ENCODE measurements at places on chromosomes 7 and 10.
A peak's percentile ranks its signal among the peaks of the same experiment; 100 is the strongest.

- peak; percentile 72 for DNase-seq
These were observed 8.7 kb downstream of the ECD start for GRCh38 chr10:73159038-73159648.

GRCh38 chr10:22630234-22631174 is 83.9 kb downstream of the PIP4K2A start:
- peak; percentile 83 for DNase-seq

GRCh38 chr10:62244785-62245467 is 23.7 kb downstream of the RTKN2 start:
- DNase-seq = peak; percentile 84

GRCh38 chr7:120733143-120733542 is 124.8 kb downstream of the TSPAN12 start:
- DNase-seq = no peak

DNA sequence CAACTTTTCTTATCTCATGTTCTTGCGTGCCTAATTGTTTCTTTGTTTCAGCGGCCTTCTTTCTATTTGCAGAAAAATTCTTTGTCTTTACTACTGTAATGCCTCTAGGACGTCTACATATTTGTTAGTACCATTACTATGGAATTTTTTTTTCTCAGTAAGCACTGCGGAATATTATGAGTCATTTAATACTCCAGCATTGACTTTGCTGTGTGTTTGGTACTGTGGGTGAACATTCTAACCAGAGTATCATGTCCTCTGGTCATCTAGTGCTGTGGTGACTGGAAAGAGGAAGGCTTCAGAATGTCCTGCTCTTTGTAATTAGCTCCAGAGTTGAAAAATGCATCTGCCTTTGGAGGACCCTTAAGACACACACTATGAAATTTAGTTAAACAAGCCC is 58.5 kb upstream of the FERD3L start:
- no peak for DNase-seq

DNA sequence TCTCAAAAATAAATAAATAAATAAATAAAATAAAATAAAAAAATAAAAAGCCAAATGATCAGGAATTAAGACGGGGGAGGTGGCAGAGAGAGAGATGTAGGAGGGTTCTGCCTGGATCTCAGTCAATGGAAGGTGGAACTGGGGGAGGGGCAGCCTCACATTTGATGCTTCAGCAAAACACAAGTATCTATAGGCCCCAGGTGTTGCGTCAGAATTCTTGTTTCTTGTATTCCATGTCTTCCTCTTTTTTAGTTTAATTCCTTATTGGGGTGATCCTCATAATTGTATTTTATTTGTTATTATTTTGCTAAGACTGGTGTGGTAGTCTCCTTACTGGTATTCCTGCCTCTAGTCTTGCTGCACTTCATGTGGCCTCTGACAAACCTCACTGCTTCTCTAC is 41.4 kb upstream of the SMARCD3 start:
- DNase-seq = no peak

DNA sequence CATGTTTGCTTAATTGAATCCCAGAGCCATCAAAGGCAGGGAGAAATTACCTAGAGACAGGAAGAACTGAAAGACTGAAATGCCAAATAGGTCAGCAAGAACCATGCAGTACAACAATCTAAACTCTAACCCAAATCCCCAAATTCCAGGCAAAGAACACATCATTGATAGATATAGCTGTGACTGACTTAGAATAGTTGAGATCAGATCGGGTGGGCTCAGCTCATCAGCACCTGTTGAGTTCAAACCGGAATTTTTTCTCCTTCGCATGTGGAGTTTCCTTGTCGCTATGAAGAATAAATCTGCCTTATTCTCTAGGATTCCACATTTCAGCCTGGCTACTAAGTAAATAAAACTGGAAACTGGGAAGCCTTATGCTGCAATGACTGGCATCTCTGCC is 1.4 kb downstream of the ANKMY2 start:
- no peak for DNase-seq

DNA sequence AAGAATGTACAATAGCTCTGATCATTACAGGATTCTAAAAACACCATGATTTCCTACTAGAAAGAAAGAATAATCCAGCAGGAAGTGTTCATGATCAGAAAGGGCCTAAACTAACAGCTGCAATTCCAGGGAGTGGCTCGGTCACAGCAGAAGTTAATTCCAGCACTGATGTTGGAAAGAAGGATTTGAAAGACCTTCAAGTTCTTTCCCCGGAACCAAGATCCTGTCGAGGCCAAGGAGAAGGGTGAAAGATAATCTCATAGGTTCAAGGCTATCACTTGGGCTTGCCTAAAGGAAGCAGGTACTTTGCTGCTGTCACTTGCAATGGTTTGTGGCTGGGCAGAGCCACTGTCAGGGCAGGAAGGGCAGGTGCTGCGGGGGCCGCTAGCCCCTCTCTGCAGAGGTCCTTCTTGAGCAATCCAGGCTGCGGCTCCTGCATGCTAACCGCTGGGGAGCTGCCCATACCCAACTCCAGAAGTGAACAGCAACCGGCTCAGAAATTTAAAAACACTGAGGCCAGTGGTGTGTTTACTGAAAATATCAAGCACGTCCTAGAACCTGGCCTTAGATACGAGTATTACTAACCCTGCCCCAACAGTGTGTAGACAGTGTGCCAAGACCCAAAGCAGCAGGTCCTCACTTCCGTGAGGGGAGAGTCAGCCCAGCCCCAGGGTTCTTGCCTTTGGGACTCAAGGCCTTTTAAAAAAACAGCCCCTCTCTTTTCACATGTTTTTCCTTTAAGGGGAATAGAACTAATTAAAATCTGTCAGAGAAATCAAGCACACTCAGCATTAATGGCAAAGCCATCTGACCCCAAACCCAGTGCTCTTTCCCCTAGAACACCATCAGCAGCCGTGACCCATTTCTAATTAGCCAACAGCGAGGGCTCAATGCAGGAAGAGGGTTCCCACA is 76.8 kb downstream of the VIPR2 start:
- DNase-seq = no peak

DNA sequence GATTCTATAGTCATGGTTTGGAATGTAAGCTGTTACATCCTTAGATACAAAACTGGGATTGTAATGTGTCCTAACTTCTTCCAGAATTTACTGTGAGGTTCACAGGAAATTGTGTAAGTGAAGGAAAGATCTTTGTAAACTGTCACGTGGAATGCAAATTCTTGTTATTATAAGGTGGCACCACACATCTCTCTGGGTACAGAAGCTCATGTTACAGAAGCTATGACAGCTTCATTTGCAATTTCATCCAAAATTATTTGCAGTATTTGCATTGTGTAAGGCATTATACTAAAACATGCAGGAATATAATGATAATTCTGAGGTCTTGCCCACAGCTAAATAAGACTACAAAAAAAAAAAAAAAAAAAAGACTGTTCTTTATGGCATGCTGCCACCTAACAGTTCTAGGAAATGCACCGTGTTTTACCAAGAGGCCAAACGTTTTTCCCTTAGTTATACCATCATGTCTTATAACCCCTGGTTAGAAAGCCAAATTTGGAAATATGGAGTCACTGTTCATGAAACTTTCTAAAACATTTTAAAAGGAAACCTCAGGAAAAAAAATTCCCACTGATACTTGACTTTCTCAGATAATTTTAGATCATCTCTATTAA is 17.6 kb downstream of the MINDY3 start:
- peak; percentile 3 for DNase-seq

GRCh38 chr10:111290649-111291048 is 213.8 kb downstream of the ADRA2A start:
- DNase-seq = no peak

- DNase-seq = peak; percentile 34
These were observed 110.8 kb upstream of the PTN start for GRCh38 chr7:137454246-137454724.

- no peak for DNase-seq
These were observed 47.5 kb downstream of the GSDME start for GRCh38 chr7:24709585-24710360.

DNA sequence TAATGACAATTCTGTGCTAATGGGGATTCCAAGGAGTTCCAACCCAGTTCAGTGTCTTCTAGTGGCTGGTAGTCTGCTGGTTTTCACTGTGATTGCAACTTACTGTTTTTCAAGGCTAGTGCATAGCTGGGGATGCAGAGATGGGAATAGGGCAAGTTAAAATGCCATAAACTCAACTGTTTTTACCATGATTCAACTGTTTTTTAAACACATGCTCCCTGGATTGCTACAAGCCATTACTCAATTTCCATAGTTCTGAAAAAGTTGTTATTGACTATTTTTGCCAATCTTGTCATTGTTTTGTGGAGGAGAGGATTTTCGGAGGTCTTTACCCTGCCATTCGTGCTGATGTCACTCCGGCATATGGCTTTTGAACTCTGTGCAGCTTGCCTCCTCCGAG is 245.3 kb downstream of the SUGCT start:
- DNase-seq = no peak

DNA sequence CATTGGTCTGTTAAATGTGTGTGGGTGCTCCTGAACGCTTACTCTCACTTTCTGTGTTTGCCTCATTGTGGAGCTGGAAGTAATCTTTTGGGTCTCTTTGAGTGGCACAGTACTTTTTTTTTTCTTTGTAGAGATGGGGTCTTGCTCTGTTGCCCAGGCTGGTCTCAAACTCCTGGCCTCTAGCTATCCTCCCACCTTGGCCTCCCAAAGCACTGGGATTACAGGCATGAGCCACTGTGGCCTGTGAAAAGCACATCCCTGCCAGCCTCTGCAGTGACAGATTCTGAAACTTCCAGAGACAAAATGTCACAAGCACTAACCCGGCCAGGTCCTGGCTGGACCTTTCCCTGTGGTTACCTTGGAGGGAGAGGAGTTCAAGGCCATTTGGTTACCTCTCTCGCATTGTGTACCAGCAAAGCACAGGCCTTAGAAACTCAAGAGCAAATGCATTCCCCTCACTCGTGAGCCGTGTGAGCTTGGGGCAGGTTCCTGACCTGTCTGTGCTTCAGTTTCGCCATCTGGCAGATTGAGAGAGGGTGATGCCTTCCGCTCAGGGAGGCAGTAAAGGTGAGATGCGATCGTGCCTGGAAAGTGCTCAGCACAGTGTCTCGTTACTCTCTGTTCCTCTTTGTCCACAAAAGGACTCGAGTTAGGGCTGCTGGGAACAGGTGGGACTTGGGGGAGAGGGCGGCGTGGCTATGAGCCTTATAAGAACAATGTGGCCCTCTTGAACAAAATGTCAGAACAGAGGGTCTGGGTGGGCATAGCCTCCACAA is 72.6 kb upstream of the SEPHS1 start:
- DNase-seq = no peak

- DNase-seq = no peak
These were observed 100.4 kb upstream of the DDC start for GRCh38 chr7:50665403-50666123.

DNA sequence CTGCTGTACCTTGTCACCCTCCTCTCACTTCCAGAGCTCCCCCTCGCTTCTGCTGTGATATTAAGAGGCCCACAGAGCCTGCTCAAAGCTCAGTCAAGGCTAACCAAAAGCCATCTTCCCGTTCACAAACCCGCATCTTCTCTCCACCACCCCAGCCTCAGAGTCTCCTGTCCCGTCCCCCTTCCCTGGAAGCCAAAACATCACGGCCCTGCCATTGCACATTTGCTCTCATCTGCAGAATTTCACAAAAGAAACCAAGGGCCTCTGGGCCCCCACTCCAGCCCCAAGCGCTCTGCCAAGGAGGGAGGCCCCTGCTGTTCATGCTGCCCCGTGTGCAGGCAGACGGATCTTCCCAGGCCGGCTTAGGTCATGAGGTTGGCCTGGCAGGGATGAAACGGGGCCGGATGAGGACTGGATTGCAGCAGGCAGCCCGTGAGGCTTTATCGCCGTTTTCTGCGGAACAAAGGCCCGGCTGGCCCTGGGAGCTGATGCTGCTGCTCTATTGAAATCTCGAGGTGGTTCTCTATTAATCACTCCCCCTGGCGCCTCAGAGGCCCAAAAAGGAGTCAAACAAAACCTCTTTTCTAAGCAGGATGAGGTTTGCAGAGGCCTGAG is 31.6 kb upstream of the FOXK1 start:
- DNase-seq = no peak

GRCh38 chr10:96960872-96961271 is 128.8 kb downstream of the LCOR start:
- DNase-seq = no peak

- no peak for DNase-seq
These were observed 23.0 kb downstream of the PTPRN2 start for GRCh38 chr7:158564663-158565035.

GRCh38 chr7:79608005-79608404 is 154.5 kb upstream of the MAGI2 start:
- no peak for DNase-seq

GRCh38 chr10:14660831-14661230 is 113.9 kb downstream of the FAM107B start:
- no peak for DNase-seq

DNA sequence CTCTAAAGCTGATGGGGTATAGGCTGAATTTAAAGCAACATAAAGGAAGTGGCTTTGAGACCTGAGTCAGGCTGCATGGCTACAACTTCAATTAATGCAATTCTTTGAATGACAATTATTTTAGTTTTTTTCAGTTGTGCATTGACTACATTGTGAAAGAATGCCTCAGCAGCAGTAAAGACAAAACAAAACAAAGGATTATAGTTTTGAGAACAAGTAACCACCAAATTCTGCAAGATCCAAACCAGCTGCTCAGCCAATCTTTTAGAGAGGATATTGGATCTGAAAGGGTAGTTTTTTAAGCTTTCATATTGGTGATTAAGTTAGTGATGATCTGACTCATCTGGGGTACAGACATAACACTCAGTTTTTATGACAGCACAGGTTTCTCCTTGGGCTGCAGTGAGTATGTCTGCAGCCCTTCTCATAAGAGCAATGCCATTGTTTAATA is 40.6 kb upstream of the ABCA13 start:
- no peak for DNase-seq

DNA sequence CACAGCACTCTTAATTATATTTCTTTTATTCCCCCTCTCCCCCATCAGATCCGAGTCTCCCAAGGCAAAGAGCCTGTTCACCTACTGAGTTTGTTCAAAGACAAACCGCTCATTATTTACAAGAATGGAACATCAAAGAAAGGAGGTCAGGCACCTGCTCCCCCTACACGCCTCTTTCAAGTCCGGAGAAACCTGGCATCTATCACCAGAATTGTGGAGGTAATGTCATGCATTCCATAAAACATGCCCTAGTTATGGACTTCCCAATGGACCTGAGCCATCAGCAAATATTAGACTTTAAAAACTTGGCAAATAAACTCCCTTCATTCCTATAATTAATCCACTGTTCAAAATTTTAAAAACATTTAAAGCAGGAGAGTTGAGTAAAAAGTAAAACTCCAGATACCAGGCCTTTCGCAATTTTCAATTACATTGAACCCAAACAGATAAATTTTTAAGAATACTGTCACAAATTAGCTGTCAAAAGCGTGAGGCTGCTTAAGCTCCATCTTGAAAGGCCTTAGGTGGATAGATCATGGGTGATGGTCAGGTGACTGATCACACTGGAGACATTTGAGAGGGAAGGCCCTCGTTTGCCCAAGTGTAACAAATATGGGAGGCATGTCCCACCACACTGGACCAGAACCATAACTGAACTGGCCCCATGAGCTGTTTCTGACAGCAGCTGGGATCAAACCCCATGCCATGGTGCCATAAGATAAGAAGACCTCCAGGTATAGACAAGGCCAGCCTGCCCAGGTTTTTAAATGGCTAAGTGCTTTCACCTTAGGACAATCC is 46.9 kb upstream of the ARL4A start:
- DNase-seq = no peak
